ENCODE measurements at places on chromosomes 7 and 10.

GRCh38 chr7:17472518-17472917, 174.1 kb downstream of the AHR start:
- no peaks in the 10 kb centered on the region for H3K4me1 ChIP-seq
- no peak for DNase-seq
- H3K4me3 ChIP-seq = no peak overlapping the region
- H3K36me3 ChIP-seq = no peaks in the 10 kb centered on the region
- peaks cover 1% of the 10 kb centered on the region for H3K27me3 ChIP-seq
- no peak overlapping the region for H3K27ac ChIP-seq

DNA sequence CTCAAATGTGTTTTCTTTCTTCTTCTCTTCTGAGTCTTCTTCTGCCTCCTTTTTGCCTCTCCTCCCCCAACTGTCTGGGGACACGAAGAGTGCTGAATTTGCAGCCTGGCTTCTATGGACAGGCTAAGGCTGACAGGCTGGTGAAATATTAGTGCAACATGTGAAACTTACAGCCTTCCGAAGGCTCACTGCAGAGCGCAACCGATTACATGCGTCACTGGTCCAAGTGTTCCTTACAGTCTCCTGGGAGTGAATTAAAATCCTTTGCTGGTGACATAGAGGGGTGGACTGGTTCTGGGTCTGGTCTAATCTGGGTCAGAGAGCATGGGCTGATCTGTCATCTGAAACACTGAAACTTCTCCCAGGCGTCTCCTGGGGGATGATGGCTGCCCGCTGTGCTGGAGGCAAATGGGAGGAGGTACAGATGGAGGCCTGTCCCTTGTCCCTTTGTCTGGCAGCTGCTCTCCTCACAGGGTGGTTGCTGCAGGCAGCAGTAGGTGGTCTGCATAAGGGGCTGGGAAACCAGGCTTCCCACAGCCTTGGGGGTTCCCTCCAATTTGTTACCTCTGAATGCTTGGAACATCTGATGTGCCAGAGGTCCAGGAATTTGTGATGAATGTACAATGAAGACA, 143.8 kb upstream of the BMPER start:
- no peak overlapping the region for H3K27ac ChIP-seq
- H3K4me1 ChIP-seq = peaks cover 17% of the 10 kb centered on the region
- no peak for DNase-seq
- no peak overlapping the region for H3K4me3 ChIP-seq
- peaks cover 2% of the 10 kb centered on the region for H3K27me3 ChIP-seq
- no peaks in the 10 kb centered on the region for H3K36me3 ChIP-seq

GRCh38 chr7:33336820-33337219, 207.5 kb downstream of the BBS9 start:
- no peaks in the 10 kb centered on the region for H3K27me3 ChIP-seq
- no peak overlapping the region for H3K4me3 ChIP-seq
- no peak overlapping the region for H3K27ac ChIP-seq
- DNase-seq = no peak
- H3K36me3 ChIP-seq = peaks cover 12% of the 10 kb centered on the region

- H3K4me1 ChIP-seq = no peaks in the 10 kb centered on the region
- no peaks in the 10 kb centered on the region for H3K36me3 ChIP-seq
- peaks cover 7% of the 10 kb centered on the region for H3K27me3 ChIP-seq
- no peak for DNase-seq
- H3K27ac ChIP-seq = no peak overlapping the region
Measured at GRCh38 chr7:141128931-141129330, 55.1 kb downstream of the TMEM178B start.

- DNase-seq = no peak
- no peaks in the 10 kb centered on the region for H3K4me1 ChIP-seq
- H3K36me3 ChIP-seq = no peaks in the 10 kb centered on the region
- H3K4me3 ChIP-seq = no peak overlapping the region
Measured at GRCh38 chr7:47451851-47452205, 130.1 kb downstream of the TNS3 start.

Data from immature natural killer cell (primary cell).